ENCODE measurements at places on chromosomes 16 and 17. TPM values are rescaled to one million over a fixed set of nuclear protein-coding genes. Genes with fewer than 3 reads are reported as not detected.

IRX5 gene
- 1.9 TPM for total RNA-seq

MED1 gene
- 30.4 TPM for total RNA-seq

CUEDC1 gene
- total RNA-seq, result 54.2 TPM

CLEC18B gene
- 0.35 TPM for total RNA-seq

PLCD3 gene
- 148 TPM for total RNA-seq

GPRC5B gene
- 34.0 TPM for total RNA-seq

NME4 gene
- 420 TPM for total RNA-seq

GRAPL gene
- total RNA-seq, result not detected

HSD17B2 gene
- total RNA-seq, result 0.15 TPM

CCL4 gene
- not detected for total RNA-seq

KRTAP2-2 gene
- total RNA-seq, result not detected

ARL17A gene
- total RNA-seq, result 2.6 TPM

CLEC10A gene
- total RNA-seq, result not detected

NME3 gene
- total RNA-seq, result 31.2 TPM

CD79B gene
- 0.16 TPM for total RNA-seq

TPSB2 gene
- not detected for total RNA-seq

CMTM1 gene
- 0.49 TPM for total RNA-seq

C16orf74 gene
- 13.1 TPM for total RNA-seq

PRSS27 gene
- total RNA-seq, result 1.8 TPM

All from A549 treated with Mapracorat at 1 μM for 4 hours (cell line).